Posterior cingulate gyrus (tissue), 11 donors: ENCODE measurements at places on chromosomes 1 and 21.

GRCh38 chr1:30659702-30660101, 63.7 kb downstream of the MATN1 start:
- no peak for DNase-seq

DNA sequence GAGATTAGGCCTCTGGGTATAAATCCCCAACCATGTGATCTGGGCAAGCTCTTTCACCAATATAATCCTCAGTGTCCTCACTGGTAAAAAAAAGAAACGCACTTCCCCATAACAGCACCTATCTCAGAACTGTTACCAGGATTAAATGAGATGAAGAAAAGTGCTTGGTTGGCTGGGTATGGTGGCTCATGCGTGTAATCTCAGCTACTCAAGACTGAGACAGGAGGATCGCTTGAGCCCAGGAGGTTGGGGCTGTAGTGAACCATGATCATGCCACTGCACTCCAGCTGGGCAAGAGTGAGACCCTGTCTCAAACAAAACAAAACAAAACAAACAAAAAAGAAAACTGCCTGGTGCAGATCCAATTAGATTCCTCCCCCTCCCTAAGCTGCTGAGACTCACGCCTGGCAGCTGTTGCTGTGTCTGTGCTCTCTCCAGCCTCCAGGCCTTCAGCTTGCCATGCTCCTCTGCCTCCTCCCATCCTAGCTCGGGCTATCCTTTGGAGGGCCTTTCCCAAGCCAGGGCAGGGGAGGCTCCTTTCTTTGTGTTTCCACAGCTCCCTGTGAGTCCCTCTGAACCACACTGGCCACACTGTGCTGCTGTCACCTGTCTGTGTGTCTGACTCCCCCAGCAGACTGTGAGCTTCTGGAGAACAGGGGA, 19.0 kb downstream of the CYB5RL start:
- no peak for DNase-seq

- DNase-seq, result no peak
Measured at GRCh38 chr1:67834246-67834877, 1.1 kb upstream of the GNG12 start.

DNA sequence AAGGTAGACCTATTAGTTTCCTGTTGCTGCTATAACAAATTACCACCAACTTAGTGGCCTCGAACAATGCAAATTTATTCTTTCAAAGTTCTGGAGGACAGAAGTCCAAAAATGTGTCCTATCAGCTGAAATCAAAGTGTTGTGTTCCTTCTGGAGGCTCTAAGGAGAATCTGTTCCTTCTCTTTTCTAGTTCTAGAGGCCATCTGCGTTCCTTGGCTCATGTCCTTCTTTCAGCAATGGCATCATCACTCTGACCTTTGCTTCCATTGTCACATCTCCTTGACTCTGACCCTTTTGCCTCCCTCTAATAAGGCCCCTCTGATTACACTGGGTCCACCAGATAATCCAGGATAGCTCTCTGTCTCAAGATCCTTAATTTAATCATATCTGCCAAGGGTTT, 1.2 kb upstream of the MR1 start:
- DNase-seq, result no peak

DNA sequence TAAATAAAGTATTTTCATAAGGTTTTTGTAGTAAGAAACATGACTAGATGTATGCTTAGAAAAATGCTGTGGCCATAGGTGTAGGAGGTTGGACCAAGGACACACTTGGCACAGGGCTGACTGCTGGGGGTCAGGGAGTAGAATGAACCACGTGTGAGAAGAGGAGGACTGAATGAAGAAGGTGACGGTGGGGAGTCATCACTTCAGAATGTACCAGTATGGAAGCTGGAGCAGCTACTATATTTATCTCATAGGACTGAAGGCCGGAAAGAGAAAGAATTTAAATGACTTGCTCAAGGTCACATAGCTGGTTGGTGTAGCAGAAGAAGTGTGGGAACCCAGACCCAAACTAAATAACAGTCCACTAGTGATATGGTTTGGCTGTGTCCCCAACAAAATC, 79.8 kb upstream of the HAO2 start:
- DNase-seq, result no peak

DNA sequence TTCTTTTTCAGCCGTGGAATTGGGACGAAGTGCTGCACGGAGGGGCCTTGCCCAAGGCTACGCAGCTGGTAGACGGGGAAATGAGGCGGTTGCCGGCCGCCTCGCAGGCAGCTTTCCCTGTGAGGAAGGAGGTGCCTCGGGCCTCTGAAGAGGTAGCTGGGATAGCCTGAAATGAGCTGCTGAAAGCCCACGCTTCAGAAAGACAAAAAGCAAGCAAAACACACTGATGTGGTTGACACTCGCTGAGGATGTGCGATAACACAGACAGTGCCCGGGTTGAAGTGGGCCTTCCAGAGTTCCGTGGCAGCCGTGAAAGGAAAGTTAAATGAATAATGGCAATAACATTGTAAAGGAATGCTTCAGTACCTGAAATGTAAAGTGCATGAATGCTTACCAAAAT, 47.2 kb downstream of the S1PR1 start:
- no peak for DNase-seq

DNA sequence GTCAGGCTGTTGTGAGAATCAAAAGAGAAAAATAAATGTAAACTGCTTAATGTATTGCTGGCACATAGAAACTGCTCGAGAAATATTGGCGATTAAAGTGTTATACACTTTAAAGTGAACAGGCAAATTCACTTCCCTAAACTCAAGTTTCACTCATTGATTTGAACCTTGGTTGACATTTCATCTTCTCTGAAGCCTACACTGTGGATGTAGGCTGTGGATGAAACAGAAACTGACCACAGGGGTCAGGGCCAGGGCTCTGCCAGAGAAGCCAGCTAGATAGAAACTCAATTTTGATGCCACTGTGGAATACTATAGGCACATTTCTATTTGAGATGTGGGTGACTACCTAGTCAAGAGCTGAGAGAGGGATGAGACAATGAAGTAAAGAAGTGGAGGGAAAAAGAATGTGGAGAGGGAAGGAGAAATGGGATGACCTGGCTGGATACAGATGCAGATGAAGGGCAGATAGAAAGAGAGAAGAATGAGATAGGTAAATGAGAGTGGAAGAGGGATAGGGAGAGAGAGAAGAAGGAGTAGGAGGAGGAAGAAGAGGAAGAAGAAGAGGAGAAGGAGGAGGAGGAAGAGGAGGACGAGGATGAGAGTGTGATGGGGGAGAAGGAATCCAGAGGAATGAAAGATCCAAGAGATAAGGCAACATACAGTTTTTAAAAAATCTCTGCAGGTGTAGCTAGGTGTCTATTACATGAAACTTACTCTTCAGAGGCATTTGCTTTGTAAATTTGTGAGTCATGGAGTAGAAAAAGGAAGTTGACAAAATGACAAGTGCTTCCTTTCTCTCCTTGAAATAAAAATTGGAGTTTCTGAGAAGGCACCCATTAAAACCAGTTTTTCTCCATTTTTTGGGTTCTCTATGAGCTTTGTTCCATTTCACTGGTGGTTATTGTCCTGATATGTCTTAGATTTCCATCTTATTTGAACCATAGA, 17.4 kb upstream of the CD1D start:
- DNase-seq, result no peak

GRCh38 chr1:214506972-214507431, 44.4 kb downstream of the PTPN14 start:
- DNase-seq, result no peak

DNA sequence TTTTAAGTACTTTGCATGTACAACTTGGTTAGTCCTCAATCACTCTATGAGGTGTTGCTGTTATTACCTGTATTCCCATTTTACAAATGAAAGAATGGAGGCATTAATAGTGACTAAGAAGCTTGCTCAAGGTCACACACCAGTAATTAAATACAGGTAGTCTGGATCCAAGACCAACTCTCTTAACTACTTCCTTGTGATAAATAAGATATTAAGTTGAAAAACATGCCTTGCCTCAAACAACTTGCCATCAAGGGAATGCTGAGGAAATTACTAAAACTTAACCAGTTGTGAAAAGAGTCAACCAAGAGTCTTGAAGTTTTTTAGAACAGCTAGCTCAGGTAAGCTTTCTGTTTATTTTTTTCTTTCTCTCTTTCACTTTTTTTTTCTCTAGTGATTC, 21.0 kb upstream of the LAMC1 start:
- no peak for DNase-seq

DNA sequence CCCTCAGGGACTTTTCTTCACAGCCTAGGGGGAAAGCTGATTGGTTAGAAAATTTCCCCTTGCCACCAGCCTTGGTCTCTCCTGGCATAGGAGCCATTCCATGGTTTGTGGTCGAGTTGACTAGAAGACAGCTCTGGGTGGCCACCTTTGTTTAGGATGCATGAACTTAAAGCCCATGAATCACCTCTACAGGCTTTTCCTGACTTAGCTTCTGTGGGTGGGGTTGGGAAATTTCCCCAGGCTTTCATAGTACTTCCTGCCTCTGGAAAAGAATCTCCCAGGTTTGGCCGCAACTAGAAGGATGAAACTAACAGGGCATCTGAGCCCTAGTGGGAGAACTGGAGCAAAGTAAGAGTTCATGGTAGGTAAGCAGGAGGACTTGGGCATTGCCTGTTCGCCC, 72.6 kb downstream of the SNRPE start:
- no peak for DNase-seq

GRCh38 chr1:192475329-192475728, 100.2 kb upstream of the RGS1 start:
- DNase-seq, result no peak

GRCh38 chr1:58754683-58755467, 29.0 kb downstream of the JUN start:
- no peak for DNase-seq

DNA sequence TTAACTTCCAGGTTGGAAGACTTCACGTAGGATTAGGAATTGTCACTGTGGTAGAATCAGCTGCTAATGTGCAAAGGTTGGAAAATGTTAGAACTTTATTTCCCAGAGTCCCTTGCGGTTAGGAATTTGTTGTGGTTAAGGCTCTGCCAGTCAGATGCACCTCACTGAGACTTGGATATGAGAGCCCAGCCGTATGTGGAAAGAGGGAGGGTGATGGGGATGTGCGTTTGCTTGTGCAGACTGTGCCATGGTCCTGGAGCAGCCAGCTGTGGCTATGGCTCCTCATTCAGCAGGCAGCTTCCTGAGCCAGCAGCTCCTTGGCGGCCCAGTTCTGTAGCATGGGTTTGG, 12.5 kb downstream of the S100A10 start:
- DNase-seq, result no peak

DNA sequence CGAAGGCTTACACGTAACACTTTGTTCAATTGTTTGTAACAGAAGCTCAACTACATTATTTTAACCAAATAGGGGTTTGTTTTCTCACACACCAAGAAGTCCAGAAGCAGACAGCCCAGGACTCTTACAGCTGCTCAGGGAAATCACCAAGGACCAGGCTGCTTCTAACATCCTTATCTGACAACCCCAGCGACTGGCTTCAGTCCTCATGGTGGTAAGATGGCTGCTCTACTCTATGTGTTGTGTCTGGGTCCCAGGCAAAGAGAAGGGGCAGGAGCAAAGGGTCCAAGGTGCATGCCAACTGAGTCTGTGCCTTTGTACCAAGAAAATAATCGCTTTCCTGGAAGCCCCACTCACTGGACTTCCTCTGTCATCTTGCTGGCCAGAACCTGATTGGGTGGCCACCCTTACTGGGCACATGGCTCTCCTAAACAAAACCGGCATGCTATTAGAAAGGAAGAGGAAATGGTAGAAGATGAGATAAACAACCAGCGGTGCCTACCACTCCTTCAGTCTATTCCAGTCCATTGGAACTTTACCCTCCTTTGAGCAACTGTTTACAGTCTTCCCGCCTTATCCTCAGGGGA, 34.1 kb upstream of the LRRC8D start:
- DNase-seq, result no peak

GRCh38 chr1:17475752-17476151, 36.3 kb upstream of the RCC2 start:
- DNase-seq, result no peak

DNA sequence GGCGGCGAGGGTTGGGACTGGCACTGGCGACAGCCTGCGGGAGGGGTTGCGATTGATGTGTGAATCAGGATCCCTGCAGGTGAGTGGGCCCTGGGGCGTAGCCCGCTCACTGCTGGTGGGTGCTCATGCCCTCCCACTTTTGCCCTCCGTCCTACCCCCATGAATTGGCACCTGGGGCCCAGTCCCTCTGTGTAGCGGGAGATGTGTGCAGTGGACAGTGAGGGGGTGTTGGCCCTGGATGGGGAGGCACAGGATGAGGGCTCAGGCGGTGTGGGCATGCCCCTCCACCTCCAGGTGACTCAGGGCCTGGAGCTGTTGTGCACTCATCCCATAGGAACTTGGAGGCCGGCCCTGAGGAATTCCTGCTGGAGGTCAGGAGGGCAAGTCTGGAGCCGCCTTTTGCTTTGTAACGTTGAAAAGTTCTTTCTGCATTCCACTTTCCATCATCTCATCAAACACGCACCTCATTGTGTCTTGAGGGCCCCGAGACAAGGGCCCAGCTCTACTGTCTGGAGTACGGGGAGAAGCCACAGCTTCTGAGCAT, 3.0 kb downstream of the PEAR1 start:
- peak; percentile 75 for DNase-seq
